NCI-H460 (cell line): ENCODE measurements at places on chromosomes 1 and 21.

DNA sequence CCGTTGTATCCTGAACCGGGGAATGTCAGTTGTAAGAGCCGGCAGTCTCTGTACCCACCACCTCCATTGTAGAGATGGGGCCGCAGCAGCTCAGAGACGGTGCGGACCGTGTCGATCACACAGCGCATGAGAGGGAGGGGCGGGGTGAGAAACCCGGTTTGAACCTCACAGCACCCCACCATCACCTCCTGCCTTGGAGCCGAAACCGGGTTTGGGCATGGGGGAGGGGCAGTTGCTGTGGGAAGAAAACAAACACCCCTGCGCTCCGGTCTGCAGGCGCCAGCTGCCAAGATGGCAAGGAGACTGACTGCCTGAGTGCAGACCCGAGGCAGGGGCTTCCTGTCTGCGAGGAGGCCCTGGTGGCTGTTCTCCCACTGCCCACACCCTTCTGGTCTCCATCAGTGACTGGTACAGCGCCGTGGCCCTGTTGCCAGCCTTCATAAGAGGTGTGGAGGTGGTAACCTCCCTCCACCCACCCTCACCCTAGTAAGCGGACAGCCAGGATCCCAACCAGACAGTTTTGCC lies 69.2 kb upstream of the SSBP3 start:
- DNase-seq: no peak

- DNase-seq: peak; percentile 77
These were observed 22.3 kb downstream of the RCOR3 start for GRCh38 chr1:211281320-211282022.

- no peak for DNase-seq
These were observed 31.3 kb downstream of the NSL1 start for GRCh38 chr1:212760126-212760823.

DNA sequence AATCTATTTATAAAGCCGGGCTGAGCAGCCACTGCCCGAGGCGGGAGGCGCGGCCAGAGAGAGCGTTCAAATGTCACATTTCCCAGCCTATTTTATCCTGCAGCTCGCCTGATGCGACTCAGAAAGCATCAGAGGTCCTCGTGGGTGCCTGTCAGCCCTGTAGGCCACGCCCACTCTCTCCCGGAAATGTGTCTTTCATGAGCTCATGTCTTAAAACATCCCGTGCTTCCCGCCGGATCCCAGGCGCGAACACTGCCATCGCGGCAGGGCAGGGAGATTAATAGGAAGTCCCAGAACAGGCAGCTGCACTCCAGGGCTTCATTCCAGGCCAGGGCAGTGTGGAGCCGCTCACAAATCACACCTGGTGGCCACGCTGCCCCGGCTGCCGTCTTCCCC lies 117.5 kb downstream of the PRDM16 start:
- DNase-seq: no peak

GRCh38 chr21:14551741-14552140 lies 5.6 kb upstream of the SAMSN1 start:
- no peak for DNase-seq

GRCh38 chr21:42042651-42043050 lies 28.5 kb upstream of the UMODL1 start:
- no peak for DNase-seq

DNA sequence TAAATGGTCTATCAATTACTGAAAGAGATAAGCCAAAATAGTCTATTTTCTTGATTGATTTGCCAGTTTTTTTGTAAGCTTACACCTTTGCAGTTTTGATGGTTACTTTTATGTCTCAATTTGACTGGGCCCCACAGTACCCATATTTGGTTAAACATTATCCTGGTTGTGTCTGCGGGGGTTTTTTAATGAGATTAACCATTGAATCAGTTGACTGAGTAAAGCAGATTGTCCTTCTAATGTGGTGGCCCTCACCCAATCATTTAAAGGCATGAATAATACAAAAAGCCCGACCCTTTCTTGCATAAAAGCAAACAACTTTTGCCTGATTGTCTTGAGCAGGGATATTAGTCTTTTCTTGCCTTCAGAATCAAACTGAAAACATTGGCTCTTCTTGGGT lies 650.0 kb upstream of the RGS18 start:
- DNase-seq: no peak

- no peak for DNase-seq
These were observed 34.2 kb upstream of the GPR137B start for GRCh38 chr1:236108027-236108648.

DNA sequence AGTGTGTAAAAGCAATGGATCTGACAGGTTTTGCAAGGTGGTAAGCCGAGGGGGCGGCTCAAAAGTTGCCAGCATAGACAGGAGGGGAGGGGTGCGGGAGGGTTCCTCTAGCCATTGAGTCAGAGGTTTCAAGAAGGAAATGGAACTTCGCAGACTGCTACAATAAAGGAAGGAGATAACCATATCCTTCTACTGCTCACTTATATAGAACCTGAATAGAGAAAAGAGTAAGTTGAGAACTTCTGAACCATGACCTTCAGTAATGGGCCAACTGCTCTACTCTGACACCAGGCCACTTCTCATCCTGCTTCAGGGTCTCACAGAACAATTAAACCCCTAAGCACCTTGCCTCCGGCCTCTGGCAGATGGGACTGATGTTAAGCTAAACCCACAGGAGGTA lies 26.3 kb upstream of the BCAR3 start:
- no peak for DNase-seq

- DNase-seq: no peak
These were observed 11.1 kb downstream of the ATP1B1 start for GRCh38 chr1:169117599-169117998.

- DNase-seq: no peak
These were observed 162.4 kb upstream of the PTBP2 start for GRCh38 chr1:96559181-96559580.

GRCh38 chr1:170303034-170303433 lies 157.3 kb downstream of the NTMT2 start:
- no peak for DNase-seq

GRCh38 chr1:78432016-78432415 lies 58.8 kb upstream of the PTGFR start:
- no peak for DNase-seq

DNA sequence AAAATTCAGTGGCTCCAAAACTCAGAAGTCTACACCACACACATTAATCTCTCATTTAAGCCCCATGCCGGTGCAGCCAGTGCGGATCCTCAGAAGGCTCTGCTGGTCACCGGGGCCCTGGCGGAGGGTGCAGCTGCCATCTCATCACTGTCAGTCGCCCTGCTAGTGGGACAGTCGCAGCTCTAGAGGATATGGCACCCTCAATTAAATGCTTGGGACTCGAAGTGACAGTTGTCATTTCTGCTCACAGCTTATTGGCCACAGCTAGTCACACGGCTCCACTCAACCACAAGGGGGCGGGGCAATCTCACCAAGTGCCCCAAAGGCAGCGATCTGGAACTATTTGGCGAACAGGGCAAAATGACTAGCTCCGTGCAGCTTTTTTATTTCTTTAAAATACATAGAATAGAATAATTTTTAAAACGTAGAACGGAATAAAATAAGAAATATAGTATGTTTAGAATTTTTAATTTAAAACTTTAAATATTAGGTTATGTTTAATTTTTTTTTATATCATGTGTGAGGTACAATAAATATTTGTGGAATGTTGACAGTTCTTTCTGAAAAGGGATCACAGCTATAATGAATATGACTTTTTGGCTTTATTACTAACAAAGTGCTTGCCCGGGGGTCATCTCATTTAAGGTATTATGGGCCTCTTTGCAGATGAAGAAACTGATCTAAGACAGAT lies 8.0 kb upstream of the MAN1C1 start:
- peak; percentile 61 for DNase-seq

- DNase-seq: no peak
These were observed 48.6 kb downstream of the WDR4 start for GRCh38 chr21:42830456-42831455.

GRCh38 chr1:2050793-2051682 lies 827 bp downstream of the PRKCZ start:
- no peak for DNase-seq

GRCh38 chr1:155324037-155324716 lies 3.5 kb downstream of the RUSC1 start:
- DNase-seq: peak; percentile 98
